ENCODE measurements at places on chromosomes 11 and 22.
A peak's percentile ranks its signal among the peaks of the same experiment; 100 is the strongest.

GRCh38 chr11:19929655-19930054 lies 217.0 kb downstream of the NAV2 start:
- no peak for DNase-seq

- no peak for DNase-seq
Observed at GRCh38 chr11:72924568-72925190, 110.5 kb downstream of the ATG16L2 start.

GRCh38 chr22:35219012-35219411 lies 38.3 kb upstream of the HMGXB4 start:
- DNase-seq: no peak

DNA sequence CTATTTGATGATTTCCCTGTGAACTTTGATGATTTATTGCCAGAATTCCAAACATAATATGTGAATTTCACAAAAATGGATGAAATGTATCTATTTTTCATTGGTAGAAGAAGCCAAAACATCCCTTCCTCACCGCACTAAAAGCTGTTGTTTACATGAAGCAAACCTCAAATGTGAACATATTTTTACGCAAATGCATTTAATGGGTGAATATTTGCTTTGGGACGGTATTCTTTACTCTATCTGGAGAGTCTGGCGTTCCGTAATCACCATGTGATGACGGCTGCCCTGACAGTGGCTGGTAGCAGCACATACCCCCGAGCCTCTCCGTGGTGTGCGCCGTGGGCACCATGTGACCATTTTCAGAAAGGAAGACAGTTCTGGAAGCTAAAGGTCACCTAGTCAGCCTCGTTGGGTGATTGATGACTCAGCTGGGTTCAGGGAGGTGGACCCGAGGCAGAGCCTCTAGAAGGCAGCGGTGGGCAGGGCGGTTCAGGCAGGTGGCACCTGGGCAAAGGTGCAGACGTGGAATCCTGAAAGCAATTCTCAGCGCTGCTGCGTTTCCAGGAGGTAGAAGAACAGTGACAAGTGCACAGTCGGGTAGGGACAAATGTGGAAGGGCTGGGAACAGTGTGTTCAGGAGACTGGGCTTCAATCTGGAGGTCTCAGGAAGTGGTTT lies 45.3 kb downstream of the PPARA start:
- DNase-seq: no peak

- no peak for DNase-seq
Observed at GRCh38 chr11:880447-880846, 30.2 kb downstream of the CHID1 start.

DNA sequence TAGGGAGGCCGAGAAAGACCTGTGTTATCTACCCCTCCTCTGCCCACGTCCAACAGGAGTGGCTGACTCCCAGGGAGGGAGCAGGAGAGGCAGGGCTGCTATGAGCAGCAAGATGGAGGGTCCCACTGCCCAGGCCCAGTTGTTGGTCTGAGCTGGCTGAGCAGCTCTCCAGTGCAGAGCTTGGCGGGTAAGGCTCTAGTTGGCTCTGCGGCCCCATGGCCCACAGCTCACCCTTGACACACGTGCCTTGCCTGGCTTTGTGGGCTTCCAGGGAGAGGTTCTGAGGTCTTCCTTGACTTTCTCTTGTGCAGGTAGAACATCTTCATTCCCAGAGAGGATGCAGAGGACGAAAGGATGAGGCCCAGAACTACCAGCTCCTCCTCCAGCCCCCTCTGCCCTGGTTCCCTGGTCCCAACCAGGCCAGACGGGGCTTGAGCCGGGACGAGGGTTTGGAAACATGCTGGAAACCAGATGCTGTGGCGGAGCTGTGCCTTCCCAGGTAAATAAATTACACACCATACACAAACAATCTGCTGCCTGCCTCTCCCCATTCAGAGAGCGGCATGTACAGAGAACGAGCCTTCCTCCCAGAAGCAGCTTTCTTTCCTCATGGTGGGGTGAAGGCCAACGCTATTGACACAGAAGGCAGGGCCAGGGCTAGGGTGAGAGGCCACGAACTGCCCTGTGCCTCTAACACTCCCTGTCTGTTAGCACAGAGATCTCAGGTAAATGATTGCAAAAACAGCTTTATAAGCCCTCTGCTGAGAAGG lies 48.1 kb downstream of the DSCAML1 start:
- no peak for DNase-seq

- no peak for DNase-seq
Observed at GRCh38 chr11:76629853-76630599, 40.5 kb downstream of the LRRC32 start.

- DNase-seq: no peak
Observed at GRCh38 chr11:34268906-34269430, 88.8 kb downstream of the ABTB2 start.

DNA sequence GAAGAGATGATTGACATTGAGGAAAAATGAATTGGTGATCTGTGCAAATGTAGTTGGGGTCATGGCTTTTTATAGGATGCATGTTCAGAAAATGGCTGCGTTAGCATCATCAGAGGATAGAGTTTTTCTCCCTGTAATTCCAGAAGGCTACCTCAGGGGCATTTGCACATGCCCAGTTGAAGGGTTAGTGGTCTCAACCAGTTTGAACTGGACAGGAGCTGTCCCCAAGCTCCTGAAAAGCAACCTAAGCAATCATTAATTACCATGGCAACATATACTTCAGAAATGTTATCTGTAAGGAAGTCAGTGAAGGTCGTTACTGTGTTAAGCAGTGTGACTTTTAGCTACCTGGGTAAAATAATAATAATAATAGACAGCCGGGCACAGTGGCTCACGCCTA lies 29.3 kb downstream of the TUG1 start:
- no peak for DNase-seq

GRCh38 chr11:121763526-121763925 lies 310.8 kb upstream of the SORL1-AS1 start:
- DNase-seq: peak; percentile 37

GRCh38 chr11:32312865-32313403 lies 122.4 kb downstream of the WT1 start:
- DNase-seq: no peak

DNA sequence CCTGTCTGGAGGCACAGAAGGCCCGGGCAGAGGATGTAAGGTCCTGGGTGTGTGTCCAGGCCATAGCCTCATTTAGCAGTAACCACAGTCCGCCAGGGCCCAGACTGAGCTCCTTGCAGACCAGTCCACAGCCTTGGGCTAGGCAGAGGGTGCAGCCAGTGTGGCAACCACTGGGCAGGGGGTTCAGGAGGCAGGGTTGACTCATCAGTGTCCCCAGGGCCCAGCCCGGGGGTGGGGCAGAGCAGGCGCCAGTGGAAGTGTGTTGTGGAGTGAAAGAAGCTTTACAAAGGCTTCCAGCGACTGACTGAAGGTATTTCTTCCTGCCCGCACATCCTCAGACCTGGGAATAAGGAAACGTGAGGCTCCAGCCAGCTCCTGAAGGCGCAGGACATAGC lies 27.7 kb upstream of the WNT11 start:
- DNase-seq: peak; percentile 58

DNA sequence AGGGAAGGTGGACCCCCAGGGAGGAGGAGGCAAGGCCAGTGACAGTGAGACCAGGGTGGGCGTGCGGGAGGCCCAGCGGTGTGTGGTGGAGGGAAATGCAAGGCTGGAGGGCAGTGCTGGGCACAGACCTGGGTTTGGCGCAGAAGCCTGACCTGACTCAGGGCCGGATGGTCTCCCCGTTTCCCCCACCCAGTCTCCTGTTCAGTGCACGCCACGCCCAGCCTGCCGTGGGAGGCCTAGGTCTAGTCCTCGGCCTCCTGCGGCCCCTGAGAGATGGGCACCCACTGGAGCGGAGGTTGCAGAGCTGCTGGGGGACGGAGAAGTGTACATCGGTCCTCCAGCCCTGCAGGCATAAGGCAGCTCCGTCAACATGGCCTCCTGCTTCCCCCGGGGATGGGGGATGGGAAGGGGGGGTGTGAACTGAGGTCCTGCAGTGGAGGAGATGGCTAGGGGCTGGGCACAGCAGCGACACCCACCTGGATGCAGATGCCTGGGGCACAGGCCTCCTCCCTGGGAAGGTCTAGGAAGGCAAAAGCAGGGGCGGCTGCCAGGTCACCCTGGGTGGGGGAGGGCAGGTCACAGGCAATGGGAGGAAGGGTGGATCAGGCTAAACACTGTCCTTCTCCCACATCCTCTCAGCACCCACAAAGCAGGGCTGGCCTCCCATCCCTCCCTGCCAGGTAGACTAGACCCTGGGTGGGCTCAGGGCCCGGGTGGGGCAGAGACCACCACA lies 15.9 kb downstream of the IL17REL start:
- DNase-seq: no peak

DNA sequence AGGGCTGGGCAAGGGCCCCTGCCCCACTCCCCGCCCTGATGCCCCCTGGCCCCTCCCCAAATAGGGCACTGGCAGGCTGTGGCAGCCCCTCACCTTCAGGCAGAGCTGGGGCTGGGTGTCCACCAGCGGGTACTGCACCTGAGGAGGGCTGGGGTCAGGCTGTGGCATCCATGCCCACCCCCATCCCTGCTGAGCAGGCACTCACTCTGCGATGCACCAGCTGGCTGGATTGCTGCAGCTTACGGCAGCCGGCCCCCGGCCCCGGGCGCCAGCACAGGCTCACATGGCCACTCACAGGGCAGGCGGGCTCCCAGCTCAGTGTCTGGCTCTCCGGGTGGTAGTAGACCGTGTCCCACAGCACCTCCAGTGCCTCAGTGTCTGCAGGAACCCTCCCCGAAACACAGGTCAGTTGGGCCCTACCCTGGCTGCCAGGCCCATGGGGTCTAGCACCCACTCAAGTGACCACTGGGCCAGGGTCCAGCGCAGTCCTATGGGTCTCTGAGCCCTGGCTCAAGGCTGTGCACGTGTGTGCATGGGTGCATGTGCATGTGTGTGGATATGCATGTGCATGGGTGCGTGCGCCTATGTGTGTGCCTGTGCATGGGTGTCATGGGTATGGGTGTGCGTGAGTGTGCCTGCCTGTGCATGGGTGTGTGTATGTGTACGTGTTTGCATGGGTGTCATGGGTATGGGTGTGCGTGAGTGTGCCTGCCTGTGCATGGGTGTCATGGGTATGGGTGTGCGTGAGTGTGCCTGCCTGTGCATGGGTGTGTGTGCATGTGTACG lies 14.4 kb downstream of the IL17REL start:
- no peak for DNase-seq

GRCh38 chr22:38124236-38124974 lies 13.9 kb upstream of the BAIAP2L2 start:
- DNase-seq: no peak

- DNase-seq: peak; percentile 86
Observed at GRCh38 chr11:64803158-64803845, at the start of gene MAP4K2. TSS of gene MAP4K2 (minus strand) at chr11:64803214. CDS start at chr11:64803149, 65 bp downstream.

- no peak for DNase-seq
Observed at GRCh38 chr22:28728621-28729313, 12.9 kb downstream of the CHEK2 start.

- DNase-seq: no peak
Observed at GRCh38 chr11:14411818-14412217, 52.8 kb upstream of the RRAS2 start.

GRCh38 chr22:27107824-27108223 lies 450.4 kb downstream of the MIAT start:
- DNase-seq: no peak

DNA sequence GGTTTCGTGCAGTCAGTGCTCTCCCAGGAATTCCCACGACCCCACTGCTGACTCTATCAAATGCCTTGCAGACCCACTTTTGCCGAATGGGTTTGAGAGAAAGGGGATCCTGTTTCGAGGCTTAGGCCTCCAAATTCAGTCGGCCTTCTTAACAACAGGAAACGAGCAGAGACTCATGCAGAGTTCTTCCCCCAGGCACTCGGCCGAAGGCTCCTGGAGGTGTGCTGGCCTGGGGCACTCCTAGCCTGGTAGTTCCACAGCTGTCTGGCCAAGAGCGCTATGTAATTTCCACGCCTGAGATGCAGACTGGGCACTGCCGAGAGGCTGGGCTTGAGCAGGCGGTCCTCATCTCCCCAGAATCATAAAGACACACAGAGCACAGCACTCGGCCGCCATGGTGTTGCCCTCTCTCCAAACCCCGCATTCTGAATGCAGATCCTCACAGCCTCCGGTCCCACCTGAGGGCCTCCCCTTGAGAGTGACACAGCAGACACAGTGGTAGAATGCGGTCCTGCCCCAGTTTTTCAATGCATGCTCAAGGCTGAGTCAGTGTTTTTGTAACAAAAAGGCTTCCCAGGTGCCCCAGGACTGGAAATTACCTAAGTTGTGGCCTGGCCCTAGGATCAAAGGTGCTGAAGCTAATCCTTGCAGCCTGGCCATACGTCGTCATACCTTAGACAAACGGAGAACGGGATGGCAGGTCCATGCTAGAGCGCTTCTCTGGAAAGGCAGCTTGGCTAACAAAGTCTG lies 30.2 kb upstream of the BID start:
- DNase-seq: no peak

GRCh38 chr11:61163021-61163420 lies 1.8 kb upstream of the VPS37C start:
- no peak for DNase-seq

DNA sequence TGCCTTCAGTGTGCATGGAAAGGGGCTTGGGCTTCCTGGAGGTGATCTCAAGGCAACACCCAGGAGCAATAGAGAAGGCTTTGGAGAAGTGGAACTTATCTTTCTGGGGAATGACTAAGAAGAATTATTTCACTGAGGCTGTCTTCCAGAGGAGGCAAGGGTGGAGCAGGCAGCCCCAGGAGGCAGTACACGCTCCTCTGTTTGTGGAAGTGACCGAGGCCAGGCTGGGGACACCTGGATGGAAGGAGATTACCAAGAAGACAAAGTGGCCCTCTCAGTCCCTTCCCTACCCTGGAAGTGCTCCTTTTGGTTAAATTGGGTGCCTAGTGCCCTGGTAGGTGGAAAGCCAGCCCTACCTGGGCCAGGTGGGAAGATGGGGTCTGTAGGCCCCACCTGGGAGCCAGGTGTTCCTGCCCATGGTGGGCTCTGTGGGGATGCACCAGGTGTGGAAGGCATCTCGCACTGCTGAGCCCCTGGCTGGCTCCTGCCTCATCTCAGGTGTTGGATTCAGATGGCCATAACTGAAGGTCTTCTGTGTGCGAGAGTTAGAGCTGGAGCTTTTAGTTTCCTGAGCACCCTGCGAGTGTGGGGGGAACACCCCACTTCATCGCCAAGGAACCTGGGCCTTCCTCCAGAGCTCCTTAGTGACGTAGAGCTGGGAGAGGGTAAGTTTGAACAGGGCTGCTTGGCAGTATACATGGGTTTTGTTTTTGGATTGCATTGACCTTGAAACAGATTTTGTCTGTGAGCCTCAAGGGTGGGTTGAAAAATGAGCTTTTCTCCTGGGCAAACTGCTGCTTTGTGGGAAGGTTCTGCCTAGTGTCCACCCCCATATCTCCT lies 46.1 kb downstream of the MICAL2 start:
- DNase-seq: no peak

- DNase-seq: no peak
Observed at GRCh38 chr11:114159320-114159719, 99.8 kb downstream of the ZBTB16 start.

GRCh38 chr11:74471037-74471436 lies 3.7 kb upstream of the KCNE3 start:
- DNase-seq: no peak

DNA sequence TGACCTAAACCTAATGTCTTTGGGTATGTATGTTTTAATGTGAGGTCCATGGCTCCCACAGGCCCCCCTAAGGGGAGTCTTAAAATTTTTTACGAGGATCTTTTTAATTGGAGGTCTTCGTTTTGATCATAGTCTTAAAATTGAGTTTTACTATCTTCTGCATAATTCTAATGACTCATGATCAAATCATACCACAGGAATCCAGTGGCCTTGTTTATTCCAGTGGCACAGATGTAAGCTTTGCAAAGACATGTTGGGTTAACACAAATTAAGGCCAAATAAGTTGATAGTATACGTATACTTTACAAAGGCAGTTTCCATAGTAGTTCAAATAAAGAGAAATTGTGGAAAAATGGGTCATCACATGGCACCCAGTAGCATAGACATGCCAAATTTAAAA lies 33.9 kb upstream of the FJX1 start:
- no peak for DNase-seq

Data from GM06990 (cell line).